Activated naive CD4-positive, alpha-beta T cell treated with anti-CD3 and anti-CD28 coated beads, Interleukin-2, amount 10 ng/mL, durations not matched to agents 7 days and 5 days (primary cell): ENCODE measurements at places on chromosomes 1 and 21.
A peak's percentile ranks its signal among the peaks of the same experiment; 100 is the strongest.

DNA sequence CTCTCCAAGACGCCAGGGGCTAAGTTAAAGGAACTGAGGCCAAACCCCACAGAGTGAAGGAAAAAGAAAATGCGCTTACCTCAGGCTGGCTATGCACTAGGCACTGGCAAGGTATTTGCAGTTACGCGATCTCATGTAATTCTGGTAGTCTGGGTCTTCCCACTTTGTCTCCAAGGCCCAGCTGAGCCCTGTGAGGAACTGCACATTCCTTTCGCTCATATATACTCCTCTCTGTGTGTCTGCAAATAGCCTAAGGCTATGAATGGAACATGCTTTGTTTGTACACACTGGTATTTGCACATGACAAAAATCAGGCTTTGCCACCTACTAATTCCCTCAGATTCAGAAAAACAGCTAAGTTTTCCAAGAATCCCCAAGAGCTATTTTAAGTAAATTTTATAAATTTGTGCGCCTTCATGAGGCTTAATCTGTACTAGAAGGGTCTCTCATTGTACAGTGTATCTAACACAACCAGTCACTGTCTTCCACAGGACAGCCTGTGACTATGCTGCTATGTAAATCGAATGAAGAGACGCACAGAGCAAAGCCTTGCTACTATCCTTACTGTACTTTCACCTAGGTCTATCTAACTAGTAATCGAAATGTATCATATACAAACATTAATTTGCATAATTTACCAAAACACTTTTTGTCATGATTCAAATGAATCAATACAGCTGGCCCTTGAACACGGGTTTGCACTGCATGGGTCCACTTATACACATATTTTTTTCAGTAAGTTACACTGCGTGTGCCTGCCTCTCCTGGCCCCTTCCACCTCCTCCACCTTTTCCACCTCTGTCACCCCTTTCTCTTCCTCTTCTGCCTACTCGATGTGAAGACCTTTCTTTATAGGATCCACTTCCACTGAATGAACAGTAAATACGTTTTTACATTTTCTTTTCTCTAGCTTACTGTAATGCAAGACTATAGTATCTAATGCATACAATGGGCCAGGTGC lies 87.0 kb downstream of the SIPA1L2 start:
- DNase-seq = no peak

DNA sequence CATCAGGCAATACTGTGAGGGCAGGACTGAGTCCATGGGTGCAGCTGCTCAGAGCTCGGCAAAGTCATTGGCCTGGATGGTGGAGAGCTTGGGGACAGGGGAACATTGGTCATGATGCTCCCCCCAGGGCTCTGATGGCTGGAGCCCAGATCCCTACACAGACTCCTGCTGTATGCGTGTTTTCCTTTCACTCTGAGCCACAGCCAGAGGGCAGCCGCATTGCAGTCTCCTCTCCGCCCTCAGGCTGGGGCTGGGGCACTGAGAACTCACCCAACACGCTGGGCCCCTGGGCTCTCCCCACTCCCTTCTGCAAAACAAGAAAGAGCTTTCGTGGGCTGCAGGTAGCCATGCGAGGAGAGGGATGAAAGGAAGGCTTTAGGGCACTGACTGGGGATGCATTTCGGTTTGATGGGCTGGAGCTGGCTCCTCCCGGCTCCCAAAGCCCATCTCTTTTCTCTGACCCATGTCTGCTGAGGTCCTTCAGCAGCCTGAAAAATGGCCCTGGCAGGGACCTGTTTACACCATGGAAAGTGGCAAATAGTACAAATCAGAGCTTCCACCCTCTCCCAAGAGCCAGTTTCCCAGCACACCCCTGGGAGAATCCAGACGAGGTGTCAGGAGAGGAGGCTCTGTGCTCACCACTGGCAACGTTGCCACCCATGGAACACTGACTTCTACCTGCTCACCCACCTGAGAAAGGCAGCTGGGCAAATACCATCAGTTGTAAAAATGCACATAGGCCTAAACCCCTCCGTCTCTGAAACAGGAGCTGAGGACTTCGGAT lies 43.8 kb downstream of the CAPN2 start:
- peak; percentile 6 for DNase-seq

DNA sequence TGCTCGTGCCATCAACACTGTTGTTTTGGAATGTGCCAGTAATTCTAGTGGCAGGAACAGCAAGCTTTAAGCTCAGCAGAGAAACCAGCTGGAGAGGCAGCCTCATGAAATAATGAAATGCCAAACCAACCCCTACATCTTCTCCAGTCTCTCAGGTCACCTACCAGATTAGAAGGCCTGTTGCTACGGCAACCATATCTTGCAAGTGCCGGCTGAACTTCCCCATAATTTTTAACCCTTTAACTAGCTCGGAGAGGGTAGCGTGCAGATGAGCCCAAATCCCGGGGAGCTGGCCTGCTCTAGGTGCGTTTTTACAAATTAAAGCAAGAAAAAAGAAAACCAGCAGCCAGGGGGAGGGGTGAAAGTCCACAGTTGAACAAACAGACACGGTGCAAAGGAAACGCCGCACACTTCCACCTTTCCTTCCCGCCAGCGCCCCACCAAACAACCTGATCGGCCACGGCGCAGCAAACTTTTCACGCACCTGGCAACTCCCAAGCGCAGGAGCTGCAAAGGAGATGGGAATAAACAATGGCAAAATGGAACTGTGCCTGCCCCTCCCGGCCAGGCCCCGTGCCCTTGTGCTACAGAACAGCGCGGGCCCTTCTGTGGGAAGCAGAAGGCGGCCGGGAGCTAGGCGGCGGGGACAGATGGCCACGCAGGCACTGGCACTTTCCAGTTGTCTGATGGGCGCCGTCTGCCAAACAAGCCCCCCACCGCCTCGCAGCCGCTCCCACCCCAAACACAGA lies 50.1 kb downstream of the SSBP3 start:
- peak; percentile 37 for DNase-seq

GRCh38 chr21:14877581-14878228 lies 187.1 kb downstream of the NRIP1 start:
- no peak for DNase-seq

DNA sequence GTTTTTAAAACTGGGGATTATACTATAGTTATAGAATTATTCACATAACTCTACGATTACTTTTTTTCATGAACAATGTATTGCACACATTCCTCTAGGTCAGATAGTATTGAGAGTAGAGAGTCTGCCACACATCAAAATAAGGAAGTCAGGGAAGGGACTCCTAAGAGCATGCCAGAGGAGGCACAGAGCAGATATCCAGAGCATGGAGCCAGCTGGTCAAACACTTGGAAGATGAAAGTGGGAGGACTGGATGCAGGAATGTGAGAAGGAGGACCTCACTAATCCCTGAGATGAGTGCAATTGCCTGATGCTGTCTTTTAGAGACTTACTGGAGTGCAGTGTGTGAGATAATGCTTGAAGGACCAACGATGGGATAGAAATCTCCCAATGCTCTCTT lies 9.6 kb upstream of the RFX5 start:
- no peak for DNase-seq

DNA sequence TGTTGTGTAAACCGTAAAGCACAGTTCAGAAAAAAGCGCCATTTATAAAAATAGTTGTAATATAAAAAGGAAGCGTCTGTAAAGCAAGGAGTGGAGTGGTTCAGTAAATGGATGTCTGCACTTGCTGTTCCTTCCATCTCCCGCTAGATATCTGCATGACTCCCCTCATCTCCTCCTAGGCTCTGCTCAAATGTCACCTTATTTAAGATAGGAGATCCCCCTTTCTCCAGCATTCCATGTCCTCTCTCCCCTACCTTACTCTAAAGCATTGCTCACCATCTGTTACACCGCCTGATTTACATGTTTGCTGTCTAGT lies 745 bp downstream of the MUL1 start:
- DNase-seq = no peak

DNA sequence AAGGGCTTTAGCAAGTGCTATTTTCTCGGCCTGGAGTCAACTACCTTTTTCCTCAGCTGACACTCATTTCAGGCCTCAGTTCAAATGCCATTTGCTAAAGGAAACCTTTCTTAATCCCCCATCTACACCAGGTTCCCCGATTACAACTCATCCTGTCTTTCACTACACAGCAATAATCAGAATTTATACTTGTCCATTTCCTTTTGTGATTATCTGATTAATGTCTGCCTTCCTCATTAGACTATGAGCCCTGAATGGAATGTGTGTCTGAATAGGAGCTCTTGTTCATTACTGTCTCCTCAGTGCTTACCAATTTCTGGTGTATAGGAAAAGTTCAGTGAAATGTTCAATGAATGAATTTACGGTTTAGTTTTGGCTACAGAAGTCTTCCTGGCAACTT lies 36.9 kb downstream of the ATP1B1 start:
- DNase-seq = no peak

- DNase-seq = no peak
Measured at GRCh38 chr1:8362701-8363101, 44.8 kb downstream of the SLC45A1 start.

- no peak for DNase-seq
Measured at GRCh38 chr1:157842939-157843338, 1.3 kb upstream of the CD5L start.

- no peak for DNase-seq
Measured at GRCh38 chr21:45130324-45130774, 56.0 kb downstream of the ADARB1 start.

- no peak for DNase-seq
Measured at GRCh38 chr1:23174426-23175110, 5.9 kb upstream of the LUZP1 start.

DNA sequence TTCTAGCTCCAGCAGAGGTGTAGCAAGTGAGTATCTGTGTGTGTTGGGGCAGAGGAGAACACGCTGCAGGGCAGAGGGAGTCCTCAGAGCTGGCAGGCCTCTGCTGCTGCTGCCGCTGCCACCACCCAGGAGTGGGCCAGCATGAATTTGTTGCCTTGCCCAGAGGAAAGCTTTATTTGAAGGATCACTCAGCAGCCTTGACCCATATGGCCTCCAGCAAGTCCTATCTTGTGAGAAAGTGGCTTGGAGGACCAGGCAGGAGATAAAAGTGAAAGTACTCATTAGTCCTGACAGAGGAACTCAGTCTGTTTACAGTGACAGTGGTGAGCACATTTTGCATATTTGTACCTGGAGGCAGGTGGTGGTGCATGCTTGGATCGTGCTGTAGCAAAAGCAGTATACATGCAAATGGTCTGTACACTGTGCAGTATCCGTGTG lies 3.1 kb downstream of the TRAF5 start:
- peak; percentile 49 for DNase-seq

DNA sequence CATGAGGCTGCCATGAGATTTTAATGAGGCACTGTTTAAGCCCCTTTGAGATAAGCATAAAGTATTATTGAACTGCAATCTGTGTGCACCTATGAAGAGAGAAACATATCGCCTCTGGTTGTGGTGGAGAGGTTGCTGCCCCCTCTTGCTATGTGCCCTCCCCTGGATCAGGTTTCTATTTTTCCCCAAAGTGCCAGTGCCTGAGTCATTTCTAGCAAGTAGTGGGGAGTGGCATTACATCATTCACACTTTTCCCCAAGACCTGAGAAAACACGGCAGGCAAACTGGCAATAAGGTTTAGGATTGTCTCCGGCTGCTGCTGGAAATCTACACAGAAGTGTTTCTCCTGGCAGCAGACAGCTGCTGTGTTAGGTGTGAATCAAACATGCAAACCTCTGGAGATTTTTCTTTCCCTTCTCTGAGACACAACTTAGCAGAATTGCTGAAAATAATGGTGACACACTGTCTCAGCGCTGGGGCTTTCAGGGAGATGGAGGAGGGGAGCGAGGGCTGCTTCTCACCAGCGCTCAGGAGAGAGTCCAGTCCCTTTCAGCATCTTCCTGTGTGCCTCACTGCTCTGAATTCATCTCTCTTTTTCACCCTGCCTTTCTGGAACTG lies 13.7 kb upstream of the RGS16 start:
- DNase-seq = no peak

DNA sequence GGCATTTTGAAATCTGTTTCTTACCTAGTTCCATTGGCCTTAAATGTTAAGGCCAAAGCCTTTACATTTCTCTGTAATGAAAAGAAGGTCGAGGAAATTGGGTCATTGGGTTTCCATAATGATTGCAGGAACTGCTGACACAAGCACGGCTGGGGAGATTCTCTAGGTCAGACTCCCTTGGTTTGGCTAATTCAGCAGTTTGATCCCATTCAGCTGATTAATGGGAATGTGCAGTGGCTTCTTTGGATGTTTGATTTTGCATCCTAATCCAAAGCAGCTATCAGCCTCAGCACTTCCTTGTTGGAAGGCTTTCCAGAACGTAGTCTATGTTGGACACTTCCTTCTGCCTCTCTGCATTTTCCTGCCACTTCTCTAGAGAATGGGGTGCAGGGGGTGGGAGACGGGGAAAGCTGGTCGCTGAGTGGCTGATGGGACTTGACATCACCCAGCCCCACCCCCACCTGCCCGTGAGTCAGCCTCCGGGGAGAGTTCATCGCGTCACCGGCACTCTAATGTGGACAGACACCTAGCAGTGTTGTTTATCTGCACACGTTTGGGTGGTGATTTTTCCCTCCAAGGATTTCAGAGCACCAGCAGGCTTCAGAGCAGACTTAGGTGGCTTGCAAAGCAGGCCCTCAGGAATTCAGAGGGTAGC lies 5.4 kb downstream of the PSEN2 start:
- no peak for DNase-seq

DNA sequence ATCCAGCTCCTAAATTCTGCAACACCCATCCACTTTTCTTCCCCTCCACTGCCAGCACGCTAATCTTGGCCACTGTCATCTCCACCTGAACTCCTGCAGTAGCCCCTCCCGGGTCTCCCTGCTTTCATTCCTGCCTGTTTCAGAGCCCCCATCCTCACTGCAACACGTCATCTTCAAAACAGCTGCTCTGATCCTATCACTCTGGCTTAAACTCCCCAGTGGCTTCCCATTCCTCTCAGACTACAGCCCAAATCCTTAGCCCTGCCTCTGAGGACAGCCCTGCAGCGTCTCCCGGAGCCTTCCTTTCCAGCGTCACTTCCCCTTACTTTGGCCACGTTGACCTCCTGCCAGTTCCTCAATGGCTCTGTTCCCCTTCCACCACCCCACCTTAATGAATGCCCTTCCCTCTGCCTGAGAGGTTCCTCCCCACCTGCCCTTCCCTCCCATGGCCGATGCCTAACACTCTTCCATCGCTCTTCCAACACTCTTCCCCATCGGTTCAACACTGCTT lies 22.9 kb upstream of the IFNAR2 start:
- DNase-seq = no peak

- DNase-seq = peak; percentile 39
Measured at GRCh38 chr1:15950763-15951295, 25.1 kb downstream of the ZBTB17 start.

GRCh38 chr1:18703041-18703621 lies 72.5 kb downstream of the PAX7 start:
- no peak for DNase-seq

DNA sequence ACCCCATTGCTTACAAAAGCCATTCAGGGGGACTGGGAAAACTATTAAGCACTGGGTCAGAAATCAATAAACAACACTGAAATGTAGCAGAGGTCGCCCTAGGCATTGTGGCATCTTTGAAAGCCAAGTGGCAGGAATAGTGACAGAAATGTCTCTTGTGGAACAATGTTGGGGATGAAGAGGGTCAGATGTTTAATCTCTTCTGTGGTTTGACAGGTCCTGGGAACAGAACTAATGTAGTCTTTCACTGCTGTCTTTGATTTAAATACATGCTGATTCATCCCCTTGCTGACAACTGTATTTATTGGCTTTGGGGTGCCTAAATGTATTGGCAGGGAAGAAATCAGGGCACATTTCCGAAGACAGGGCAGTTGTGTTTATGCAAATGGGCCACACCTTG lies 194.8 kb downstream of the ATG4C start:
- DNase-seq = no peak
